ENCODE measurements at places on chromosomes 5 and 9.

- DNase-seq: no peak
These were observed 173.8 kb downstream of the PSAT1 start for GRCh38 chr9:78470741-78471140.

GRCh38 chr5:21574961-21575360, 1278.2 kb downstream of the CDH12 start:
- no peak for DNase-seq

GRCh38 chr9:88011005-88011766, 36.9 kb upstream of the CDK20 start:
- DNase-seq: no peak

DNA sequence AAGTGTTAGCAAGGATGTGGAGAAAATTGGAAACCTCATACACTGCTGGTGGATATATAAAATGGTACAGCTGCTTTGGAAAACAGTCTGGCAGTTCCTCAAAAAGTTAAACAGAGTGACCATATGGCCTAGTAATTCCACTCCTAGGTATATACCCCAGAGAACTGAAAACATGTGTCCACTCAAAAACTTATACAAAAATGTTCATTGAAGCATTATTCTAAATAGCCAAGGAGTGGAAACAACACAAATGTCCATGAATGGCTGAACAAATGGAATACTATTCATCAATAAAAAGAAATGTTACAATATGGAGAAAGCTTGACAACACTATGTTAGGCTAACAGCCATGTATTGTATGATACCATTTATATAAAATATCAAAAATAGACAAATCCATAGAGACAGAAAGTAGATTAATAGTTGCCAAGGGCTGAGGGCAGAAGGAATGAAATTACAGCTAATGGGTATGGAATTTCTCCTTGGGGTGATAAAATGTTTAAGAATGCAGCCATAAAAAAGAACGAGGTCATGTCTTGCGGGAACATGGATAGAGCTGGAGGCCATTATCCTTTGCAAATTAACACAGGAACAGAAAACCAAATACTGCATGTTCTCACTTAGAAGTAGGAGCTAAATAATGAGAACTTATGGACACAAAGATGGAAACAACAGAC, 33.6 kb upstream of the FBP1 start:
- DNase-seq: no peak

- DNase-seq: no peak
These were observed 45.0 kb downstream of the UBE2R2 start for GRCh38 chr9:33861917-33862453.

GRCh38 chr9:76876098-76876497, 29.8 kb downstream of the PRUNE2 start:
- DNase-seq: no peak

DNA sequence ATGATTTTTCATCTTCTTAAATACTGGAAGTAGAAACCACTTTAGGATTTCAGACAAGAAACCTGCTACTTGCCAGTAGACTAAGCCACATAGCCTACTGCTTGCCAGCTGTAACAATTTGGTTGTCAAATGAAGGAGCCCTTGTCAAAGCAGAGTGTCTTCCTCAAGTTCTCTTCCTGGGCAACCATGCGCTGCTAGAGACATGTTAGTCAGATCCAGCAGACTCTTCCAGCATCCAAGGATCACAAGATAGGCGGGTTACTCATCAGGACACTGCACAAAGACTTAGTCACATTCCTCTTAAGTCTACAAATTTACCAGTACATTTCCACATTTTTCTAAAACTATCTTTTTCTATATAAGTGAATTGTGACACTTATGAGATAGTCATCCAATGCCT, 24.4 kb downstream of the SKIC3 start:
- no peak for DNase-seq

DNA sequence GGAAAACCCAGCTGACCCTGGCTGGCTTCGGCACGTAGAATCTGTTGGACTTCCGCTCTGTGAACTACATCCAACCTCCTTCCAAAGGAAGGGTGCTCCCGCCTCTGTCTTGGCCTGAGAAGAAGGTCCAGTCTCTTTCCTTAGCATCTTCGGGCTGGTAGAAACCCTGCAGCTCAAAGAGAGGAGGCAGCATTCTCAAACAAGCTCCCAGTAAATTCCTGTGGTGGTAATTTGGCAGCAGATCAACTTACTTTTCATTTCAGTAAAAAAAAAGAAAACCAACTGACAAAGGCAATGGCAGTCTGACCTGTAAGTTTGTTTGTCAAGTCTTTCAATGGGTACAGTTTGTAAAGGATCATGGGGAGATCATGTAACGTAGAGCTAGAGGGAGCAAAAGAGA, 176.7 kb downstream of the MED10 start:
- no peak for DNase-seq

DNA sequence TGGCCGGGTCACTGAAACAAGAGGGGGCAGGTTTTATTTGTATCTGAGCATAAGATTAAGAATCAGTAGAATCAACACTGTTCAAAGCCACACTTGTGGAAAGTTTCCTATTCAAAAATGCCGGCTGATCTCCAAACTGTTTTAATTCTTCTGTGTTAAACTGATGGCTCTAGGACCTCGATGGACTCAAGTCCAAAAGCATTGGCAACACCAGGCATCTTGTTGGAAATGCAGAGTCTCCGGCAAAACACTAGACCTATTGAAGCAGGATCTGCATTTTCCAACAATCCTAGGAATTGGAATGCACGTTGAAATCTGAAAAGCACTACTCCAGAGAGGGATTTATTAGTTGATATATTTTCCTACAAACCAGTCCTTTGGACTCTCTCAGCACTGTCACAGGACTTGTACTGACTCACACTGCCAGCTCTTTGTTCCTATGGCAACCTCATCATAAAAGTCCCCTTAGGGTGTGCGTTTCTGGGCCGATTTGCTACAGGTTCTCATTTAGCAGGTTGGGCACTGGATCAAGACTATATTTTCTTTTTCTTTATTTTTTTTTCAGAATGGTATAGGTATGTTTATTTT, 48.1 kb upstream of the PCA3 start:
- no peak for DNase-seq

DNA sequence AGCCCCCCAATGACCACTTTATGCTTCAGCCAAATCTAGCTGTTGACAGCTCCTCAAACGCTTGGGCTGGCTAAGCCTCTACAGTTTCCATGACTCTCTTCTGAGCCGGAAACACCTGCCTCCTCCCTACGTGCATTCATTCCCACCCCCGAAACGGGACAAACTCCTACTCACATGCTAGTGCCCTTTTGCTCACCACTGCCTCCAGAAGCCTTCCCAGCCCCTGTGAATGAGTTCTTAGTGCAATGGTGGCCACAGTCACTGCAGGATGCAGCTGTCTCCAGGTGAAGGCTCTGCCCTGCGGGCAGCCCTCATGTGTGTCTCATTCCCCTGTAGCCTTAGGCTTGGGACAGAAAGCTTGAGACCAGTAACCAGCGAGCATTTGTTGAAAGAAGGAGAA, 68.8 kb upstream of the DAB2IP start:
- DNase-seq: no peak

GRCh38 chr5:32859211-32859641, 148.1 kb downstream of the NPR3 start:
- DNase-seq: no peak

DNA sequence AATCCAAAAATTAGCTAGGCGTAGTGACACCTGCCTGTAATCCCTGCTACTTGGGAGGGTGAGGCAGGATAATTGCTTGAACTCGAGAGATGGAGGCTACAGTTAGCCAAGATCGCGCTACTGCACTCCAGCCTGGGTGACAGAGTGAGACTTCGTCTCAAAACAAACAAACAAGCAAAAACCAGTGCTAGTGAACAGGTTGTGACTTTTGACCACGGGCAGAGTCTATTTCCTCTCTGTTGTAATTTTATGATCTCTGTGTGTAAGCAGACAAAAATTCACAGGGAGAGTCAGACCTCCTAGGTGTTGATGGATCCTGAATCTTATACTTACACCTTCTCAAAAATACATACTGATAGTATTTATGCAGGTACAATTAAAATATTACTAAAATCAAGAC, 65.8 kb downstream of the SPEF2 start:
- no peak for DNase-seq

DNA sequence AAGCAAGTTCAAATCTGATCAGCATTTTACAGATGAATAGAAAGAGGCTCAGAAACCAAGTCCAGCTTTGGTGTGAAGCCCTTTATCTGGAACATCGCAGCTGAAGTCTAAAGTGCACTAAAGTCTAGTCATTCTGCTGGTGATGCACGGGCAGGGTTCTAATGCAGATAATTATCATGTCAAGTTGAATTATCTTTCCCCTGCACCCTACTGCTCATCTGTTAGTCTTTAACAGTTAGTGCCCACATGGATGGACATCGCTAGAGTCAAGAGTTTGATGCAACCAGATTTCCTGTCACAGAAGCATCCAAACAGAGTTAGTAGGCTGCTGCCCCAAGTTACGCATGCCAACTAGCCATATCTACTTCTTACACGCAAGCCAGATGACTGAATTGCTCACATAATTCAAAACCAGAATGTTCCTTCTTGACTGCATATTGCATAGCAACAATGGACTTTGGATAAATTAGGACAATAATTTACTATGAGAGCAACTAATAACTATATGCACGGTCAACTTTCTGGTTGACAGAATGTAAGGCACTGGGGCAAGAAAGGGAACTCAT, 1.6 kb upstream of the TOMM5 start:
- no peak for DNase-seq

GRCh38 chr5:57738301-57738700, 255.7 kb upstream of the ACTBL2 start:
- DNase-seq: no peak

- DNase-seq: no peak
These were observed 285.2 kb downstream of the DMRTA1 start for GRCh38 chr9:22731786-22732185.

DNA sequence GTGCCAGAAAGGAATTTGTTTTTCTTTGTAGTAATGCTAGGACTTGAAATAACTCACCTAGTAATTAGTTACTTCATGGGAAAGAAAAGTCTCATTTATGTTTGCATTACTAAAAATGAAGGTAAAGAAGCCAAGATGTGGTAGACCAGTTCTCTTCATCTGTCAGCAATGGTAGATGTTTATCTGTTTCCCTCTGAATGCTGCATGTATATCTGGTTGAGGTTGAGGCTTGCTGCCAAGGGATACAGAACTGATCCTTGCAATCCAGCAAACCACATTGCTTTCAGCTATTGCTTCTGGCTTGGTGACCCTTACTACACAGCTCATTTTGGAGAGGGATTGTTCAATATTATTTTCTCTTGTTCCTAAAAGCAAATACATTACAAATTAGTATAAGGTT, 73.6 kb downstream of the ZNF474 start:
- DNase-seq: no peak

DNA sequence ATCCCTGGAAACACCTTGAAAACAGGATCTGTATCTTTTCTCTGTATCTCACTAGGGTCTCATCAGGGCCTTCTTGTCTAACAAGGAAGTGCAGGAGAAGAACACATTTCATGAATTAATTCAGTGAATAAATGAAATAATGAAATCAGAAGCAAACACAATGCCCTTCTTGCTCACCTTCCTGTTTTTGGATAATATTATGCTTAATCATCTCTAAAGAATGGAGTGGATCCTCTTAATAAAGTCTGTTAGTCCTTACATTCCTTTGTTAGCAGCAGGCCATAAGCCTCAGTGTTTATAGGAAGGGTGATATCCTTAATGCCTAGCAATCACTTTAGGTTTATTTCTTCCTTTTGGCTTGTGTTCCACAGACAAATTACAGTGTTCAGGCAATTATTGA, 837.1 kb upstream of the SEMA6A start:
- no peak for DNase-seq

DNA sequence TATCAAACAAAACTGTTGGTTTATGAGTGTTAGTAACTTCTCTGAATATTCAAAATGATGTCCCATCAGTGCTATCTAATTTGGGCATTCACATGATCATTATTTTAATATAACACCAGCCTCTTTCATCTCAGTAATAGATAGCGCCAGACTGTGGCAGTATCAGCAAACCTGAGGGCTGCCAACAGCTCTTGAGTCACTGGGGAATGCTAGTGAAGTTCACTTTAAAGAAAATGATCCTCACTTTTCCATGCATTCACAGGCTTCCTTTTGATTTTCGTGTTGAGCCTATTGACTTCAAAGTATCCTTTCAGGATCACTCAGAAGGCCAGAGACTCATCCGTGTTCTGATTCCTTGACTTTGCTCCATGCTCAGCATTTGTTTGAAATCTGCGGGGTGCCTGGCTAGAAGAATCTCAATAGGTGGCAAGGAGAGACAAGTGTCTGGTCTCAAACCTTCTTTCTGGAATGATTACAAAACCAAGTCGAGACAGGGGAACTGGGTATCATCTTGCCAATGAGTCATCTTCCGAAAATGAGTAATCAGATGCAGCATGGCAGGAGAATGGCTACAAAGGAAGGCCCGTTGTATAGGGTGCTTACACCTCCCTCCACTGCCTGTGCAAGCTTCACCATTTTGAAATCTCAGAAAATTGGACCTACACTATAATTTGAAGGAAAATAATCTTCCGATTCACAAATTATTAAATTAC, 509.1 kb downstream of the RASEF start:
- no peak for DNase-seq

- no peak for DNase-seq
These were observed 59.2 kb downstream of the ARHGEF37 start for GRCh38 chr5:149640350-149640999.

DNA sequence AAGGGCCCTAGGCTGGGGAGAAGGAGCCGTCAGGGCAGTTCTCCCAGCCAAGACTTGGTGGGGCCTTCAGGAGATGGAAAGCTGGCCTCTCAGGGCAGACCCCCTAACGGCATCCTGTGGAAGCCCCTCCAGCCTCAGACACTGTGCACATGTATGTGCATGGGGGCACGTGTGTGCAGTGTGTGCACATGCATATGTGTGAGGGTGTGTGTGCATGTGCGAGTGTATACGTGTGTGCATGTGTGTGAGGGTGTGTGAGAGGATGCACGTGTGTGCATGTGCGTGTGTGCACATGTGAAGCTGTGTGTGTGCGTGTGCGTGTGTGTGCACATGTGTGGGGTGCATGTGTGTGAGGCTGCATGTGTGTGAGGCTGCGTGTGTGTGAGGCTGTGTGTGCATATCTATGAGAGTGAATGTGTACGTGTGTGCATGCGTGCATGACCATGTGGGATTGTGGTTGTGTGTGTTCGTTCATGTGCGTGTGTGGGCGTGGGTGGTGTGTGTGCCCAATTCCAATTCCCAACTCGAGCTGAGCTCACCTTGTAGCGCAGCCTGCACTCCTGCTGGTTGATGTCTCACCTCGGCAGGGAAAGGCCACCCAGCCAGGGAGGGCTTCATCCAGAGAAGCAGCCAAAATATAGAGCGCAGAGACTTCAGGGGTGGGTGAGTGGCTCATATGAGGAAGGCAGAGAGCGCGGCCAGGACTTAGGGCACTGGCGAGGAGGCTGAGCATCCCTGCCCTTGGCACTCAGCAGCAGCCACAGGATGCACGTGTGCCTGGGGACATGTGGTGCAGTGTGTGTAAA, 142.7 kb upstream of the PPP1R26 start:
- DNase-seq: no peak

- DNase-seq: no peak
These were observed 49.8 kb downstream of the AK8 start for GRCh38 chr9:132828201-132828770.

DNA sequence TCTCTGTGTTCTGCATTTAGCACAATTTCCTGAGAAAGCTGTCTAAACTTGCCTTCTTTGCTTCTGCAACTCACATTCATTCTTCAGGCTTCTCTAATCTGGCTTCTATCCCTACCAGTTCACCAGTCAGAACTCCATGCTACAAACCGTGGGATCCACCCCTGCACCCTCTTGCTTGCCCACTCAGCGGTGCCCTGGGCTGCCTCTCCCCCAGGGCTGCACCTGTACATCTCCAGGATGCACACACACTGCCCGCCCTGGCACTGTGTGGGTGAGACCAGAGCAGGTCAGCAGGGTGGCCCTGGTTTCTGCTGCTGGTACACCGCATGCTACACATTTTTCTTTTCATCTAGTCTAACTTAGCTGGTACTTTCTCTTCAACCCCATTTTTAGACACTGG, 127.1 kb downstream of the FANCC start:
- no peak for DNase-seq
